ENCODE measurements at places on chromosomes 2 and 18.

DNA sequence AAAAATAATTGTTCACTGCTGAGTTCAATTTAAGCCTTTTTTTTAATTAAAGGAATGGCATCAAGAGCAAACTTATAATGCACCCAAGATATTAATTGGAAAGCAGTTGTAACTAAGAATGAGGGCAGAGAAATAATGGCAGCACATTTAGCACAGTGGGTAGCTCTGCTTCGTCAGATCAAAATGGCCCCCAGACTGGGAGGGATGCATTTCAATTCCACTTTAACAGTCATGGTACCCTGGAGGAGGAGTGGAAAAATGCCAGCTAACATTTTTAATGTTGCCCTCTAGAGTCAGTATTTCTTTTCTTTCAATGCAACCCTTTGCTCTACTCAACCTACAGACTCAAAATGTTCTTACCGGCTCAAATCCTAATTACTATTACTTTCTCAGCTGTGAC is 504.8 kb upstream of the SETBP1 start:
- DNase-seq = no peak

- DNase-seq = no peak
These were observed 61.6 kb downstream of the SCN9A start for GRCh38 chr2:166314022-166314759.

DNA sequence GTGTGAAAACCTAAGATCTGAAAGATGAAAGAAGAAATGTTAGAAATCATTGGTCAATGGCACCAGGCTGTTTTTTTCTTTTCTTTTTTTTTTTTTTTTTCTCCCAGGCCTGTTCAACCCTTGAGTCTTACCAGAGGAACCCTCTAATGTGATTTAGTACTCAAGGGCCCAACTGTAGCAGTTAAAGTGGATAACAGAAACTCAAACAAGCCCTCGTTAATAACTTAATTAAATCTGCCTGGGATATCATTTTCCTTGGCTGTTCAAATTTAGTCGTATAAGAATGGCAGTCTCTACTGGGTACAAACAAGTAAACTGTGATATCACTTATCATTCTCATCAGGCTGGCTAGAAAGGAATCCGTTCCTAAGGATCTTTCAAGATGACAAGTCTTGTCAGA is 16.5 kb downstream of the ARL4C start:
- no peak for DNase-seq

DNA sequence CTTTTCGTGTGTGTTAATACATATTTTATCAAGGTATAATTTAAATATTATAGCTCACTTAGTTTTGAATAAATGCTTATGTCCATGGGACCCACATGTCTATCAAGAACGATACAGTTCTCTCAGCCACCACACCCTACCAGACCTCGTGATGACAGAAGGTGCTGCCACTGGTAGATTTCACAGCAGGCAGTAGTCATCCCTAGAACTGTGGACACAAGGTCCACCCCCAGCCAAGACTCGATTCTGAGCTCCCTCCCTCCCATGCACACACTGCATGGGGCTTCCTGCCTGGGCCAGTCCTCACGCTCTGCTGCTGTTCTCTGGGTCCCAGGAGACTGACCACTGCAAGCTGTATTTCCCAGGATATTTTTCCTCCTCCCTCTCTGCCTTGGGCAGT is 26.5 kb upstream of the CREB1 start:
- no peak for DNase-seq

DNA sequence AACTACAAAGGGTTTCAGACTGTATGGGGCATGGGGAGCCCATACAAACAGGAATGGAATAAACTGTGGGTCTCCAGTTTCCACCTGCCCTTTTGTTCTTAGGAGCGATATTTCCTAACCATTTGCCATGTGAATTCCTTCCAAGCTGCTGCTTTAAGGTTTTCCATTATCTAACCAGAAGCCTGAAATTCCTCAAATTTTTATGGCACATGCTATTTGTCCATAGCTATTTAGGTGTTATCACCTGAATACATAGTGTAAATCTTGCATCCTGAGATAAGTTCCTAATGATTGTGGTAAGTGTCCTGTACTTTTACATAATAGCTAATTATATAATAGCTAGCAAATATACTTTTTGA is 17.4 kb upstream of the PAIP2B start:
- no peak for DNase-seq

DNA sequence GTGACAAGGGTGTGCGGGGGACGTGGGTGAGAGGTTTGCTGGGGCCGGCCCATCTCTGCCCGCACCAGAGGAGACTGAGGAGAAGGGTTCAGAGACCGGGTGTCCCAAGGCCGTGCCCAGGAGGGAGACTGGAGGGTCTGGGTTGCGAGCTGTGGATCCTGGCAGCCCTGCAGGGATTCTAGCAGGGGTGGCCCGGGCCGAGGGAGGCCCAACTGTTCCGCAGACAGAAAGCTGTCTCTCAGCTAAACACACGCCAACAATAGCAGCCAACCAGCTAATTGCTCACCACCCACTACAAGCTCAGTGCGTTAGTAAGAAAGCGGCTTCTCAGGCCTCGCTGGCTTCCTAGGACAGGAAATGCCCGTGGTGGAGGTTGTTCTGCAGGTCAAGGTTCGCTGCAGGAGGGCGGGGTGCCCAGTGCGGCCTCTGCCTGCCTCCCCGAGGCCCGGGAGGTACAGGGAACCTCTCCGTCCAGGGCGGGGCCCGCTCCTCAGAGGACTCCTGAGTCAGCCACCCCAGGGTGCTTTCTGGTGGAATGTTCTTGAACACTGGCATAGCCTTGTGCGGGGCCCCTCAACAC is 282.0 kb upstream of the PXDN start:
- DNase-seq = no peak

DNA sequence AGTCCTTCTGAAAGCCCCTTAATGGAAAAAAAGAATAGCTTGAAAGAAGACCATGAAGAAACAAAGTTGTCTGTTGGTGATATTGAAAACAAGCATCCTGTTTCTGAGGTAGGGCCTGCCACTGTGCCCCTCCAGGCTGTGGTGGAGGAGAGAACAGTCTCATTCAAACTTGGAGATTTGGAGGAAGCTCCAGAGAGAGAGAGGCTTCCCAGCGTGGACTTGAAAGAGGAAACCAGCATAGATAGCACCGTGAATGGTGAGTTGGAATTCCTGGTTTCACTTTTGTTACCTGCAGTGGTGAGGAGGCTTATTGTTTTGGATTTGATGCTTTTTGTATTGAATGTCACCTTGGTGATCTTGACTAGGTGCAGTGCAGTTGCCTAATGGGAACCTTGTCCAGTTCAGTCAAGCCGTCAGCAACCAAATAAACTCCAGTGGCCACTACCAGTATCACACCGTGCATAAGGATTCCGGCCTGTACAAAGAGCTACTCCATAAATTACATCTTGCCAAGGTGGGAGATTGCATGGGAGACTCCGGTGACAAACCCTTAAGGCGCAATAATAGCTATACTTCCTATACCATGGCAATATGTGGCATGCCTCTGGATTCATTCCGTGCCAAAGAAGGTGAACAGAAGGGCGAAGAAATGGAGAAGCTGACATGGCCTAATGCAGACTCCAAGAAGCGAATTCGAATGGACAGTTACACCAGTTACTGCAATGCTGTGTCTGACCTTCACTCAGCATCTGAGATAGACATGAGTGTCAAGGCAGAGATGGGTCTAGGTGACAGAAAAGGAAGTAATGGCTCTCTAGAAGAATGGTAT is 13.3 kb downstream of the SLC20A1 start:
- DNase-seq = no peak

DNA sequence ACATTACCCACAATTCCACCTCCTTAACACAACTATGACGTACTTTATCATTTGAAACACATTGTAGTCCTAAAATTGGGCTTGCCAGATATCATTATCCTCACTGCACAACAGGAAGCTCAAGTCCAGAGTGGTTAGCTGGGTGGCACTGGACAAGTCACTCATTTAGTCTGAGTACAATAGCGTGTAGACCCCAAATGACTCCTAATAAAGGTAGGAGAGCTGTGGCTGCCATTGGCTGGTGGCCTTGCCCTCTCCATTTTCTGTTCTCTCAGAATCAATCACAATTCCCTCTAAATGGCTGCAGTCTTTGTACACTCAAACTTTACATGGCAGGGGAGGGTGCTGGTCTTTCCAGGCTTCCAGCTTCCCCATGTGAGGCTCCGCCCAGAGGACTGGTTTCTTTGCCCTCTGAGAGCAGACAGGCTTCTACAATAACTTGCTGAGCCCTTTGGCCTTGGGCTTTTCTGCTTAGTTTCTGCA is 11.7 kb downstream of the PSTPIP2 start:
- DNase-seq = no peak

DNA sequence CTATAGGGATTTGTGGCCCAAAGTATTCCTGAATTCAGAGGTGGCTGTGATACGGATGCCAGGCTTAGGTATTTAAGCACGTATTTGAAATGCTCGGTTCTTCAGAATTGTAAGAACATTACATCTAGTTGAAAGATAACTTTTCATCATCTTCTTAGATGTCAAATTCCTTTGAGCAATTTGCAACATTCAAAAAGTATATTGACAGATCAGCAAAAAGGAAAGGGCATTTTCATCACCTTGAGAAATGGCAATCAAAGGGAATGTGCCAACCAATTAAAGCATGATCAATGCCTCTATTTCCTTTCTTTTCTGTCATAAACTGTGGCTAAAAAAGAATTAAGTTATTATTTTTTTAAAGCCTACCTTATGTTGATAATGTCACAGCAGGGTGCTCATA is 66.3 kb upstream of the LRRTM4 start:
- DNase-seq = no peak

- DNase-seq = no peak
These were observed 7.5 kb upstream of the COLEC11 start for GRCh38 chr2:3587432-3587831.

- no peak for DNase-seq
These were observed 199.4 kb upstream of the REV1 start for GRCh38 chr2:99689145-99689742.

- no peak for DNase-seq
These were observed 8.8 kb upstream of the SH3RF3 start for GRCh38 chr2:109120166-109120565.

- no peak for DNase-seq
These were observed 978.5 kb upstream of the LRRTM1 start for GRCh38 chr2:81283081-81283480.

DNA sequence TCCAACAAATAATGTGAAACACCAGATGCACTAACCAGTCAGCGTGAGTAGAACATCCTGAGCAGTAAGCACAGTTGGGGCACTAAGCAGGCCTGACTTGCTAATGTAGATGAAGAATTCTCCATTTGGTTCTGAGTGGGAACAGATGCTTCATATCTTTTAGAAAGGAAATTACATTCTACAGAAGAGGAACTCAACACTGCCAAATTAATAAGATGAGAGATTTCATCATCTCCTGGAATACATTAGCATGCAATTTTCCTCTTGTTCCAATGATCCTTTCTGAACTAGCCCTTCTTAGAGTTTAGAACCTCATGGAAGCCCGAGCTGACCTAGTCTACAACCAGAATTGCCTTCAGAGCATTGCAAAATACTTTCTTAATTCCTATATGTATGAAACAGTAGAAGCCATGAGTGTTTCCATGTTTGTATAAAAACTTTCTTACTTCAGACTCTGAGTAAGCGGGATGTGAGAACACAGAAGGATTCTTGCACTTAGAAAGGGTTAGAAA is 34.8 kb downstream of the COL5A2 start:
- no peak for DNase-seq

GRCh38 chr18:23071285-23071684 is 64.0 kb upstream of the CABLES1 start:
- DNase-seq = peak; percentile 9

DNA sequence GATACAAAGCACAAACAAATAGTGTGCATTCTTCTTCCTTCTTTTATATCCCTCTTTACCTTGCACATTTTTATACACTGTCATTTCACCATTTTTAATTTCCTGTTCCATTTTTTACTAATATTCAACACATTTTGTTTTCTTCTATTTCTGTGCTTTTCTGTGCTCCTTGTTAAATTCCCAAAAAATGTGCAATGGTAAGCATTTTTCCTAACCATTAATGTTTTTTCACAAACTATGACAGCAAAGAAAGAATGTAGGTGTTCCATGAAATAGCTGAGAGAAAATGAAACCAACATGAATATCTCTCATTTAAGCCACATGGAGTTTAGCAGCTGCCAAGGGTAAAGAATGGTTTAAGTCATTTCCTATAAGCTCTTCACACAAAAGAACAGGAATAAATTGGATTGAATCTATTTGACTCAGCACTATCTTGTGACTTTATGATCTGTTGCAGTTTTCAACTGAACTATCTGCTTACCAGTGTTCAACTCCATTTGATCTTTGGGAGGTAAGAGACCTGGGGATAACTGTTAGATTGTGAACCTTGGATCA is 145.7 kb upstream of the CDH19 start:
- DNase-seq = no peak

- no peak for DNase-seq
These were observed 154.1 kb upstream of the HS6ST1 start for GRCh38 chr2:128472789-128473174.

DNA sequence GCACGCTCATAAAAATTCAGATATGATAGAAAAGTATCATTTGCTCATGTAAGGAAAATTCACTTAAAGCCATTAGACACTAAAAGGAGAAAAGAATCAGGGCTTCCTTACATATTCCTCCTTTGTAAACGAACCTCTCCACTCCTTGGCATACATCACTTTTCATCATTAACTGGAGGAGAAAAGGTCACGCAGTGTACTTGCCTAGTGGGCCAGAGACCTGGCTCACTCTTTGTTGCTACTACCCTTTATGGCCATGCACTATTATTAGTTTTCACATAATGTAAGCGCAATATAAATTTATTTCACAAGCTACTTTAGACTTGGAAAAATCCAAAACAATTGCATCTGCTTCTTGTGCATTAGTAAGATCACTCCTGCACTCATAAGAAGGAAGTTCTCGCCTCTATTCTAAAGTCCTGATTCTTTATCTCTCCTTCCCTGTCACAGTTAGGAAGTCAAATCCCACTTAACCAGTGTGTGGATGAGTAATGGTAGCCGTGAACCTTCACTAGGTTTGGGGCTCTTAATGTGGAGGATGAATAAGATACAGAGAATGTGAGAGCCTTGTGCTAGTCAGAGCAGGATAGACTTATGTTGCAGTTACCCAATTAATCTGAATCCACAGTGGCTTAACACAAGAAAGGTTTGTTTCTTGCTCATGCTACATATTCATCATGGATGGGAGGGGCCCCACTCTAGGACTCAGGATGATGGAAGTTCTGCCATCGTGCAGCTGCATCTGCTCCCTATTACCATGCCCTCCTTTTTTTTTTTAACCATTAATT is 115.0 kb upstream of the GLS start:
- DNase-seq = no peak

DNA sequence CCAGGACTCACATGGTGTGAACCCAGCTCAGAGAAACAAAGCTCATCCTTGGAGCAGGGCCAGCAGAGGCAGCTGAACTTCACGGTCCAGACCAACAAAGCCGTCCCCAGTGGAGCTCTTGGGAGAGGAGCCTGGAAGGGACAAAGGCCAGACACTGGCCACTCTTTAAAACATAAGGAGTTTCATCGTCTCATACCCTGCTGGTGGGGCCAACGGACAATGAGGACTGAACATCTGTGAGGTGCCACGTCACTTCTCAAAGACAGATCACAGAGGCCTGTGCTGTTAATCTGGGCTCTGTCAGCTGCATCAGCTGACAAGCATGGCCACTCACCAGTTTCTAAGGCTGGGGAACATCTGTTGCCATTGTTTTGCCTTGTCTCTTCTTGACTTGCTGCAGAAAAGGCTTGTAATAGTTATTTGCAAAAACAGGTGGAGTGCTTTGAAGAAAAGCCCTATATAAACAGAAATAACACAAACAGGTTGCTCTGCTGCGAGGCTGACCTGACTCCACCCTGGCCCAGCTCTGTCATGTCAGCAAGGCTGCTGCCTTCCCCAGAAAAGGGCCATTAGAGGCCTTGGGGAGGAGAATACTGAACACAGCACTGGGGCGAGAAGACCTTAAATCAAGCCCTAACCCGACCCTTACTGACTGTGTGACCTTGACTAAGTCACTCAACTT is 68.1 kb upstream of the DAPL1 start:
- DNase-seq = peak; percentile 91
